IPS DF 19.7 (cell line): ENCODE measurements at places on chromosomes 7 and 10.
A peak's percentile ranks its signal among the peaks of the same experiment; 100 is the strongest.

- DNase-seq: no peak
These were observed 117.1 kb downstream of the EBF3 start for GRCh38 chr10:129846991-129847391.

DNA sequence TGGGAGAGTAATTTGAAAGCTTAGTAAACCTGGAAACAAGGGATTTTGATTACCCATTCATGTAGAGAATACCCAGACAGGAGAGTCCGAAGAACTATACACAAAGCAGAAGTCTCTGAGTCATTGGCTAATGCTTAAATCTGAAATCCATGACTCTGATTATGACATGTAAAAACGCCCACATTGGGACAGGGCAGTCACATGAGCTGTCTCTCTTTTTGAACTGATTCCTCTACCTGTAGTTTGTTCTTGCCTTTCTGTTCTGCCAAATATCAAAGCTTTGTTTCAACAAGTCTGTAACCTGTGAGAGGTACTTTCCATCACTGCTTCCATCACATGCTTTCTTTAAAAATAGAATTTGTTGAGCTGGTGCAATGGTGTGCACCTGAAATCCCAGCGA is 4.3 kb upstream of the GPNMB start:
- no peak for DNase-seq

GRCh38 chr7:102192790-102193189 is 93.9 kb upstream of the SH2B2 start:
- no peak for DNase-seq

- DNase-seq: no peak
These were observed 8.5 kb downstream of the DDX56 start for GRCh38 chr7:44565097-44565794.

- no peak for DNase-seq
These were observed 121.7 kb downstream of the PRPF18 start for GRCh38 chr10:13708256-13708990.

DNA sequence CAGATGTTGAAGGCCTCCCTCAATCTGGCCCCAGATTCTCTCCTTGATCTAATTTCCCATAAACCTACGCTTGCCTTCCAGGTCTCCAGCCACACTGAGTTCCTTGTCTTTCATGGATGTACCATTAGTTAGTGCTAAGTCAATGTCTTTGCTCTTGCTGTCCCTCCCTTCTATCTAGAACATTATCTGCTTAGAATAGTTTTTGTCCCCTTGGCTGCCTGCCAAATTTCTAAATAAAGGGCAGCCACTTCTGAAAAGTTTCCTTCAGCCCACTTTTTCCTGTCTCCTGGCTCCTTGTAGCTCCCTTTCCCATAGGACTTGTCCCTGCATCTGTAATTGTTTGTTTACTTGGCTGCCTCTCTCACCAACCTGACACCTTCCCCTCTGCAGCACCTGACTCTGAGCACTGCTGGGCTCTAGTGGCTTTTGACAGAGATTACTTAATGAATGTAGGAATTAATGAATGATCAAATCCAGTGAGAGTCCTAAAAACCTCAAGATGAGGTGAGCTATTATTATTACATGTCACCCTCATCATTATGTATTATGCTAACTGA is 58.3 kb downstream of the CXCL12 start:
- DNase-seq: no peak

- no peak for DNase-seq
These were observed 10.4 kb downstream of the FKBP6 start for GRCh38 chr7:73338321-73338720.

- no peak for DNase-seq
These were observed 9.2 kb downstream of the GNA12 start for GRCh38 chr7:2834748-2835441.

DNA sequence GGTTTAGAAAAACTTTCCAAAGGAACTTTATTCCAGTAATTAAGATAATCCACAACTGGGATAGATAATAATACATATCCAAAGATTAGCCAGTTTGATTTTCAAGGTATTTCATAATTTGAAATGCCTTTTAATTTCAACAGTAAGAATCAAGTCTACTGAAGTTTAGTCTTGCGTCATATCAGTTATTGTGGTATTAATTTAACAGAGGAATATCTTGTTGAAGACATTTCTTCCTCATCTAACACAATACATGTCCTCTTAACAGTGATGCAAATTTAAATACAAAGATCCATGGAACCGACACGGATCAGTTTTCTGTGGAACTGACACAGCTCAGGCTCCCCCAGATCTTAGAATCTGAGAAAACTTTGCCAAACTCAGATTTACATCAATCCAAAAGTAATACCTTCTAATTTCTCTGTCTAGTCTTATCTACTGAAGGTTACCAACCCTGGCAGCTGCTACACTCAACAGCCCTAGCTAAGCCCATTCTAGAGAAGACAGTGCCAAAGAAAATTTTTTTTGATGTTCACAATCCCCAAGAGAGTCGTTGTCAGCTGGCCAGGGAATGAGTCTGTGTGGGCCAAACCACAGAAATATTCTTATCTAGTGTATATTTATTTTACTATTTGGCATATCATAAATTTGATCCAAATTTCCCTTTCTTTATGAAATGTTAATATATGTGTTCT is 365.2 kb upstream of the MEOX2 start:
- DNase-seq: no peak

- no peak for DNase-seq
These were observed 789.9 kb upstream of the IGFBP3 start for GRCh38 chr7:46710927-46711326.

DNA sequence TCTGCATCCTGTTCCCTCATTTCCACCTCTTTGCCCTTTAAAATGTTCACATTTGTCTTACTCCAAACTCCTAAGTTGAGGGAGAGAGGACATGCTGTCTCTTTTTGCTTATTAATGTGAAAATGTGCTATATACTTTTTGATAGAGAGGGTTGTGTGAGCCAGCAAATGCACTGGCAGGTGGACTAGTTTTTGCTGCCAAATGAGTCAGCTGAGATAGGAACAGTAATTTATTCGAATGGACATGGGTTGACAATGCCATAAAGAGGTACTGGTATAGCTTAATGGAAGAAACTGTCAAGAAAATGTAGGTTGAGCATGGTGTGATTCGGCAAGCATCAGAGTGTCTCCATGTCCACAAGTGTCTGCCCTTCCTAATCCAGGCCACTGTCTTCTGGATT is 9.2 kb upstream of the TRUB1 start:
- DNase-seq: no peak

DNA sequence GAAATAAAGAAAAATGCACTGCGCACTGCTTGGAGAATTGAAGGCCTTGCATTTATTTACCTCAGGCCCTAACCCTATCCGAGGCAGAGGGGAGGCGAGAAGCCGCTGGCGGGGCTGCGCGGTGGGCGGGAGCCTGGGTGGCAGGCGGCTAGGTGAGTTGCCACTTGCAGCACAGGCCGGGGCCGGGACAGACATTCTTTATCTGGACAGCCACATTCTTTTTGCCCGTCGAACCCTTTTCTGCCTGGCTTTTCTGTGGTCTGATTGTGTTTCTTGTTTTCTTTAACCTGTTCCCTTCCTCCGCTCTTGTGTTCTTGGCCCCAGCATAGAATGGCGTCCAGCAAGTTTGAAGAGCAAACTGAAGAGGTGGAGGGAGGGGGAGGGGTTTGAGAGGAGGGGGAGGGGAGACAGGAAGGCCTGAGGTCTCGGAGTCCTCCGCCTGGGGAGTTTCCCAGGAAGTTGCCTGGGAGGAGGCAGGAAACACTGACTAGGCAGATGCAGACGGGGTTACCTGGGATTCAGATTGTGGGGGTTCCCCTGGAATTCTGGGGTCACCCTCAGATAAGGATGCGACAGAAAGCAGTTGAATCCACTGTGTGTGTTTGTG is 5.1 kb downstream of the SHH start:
- no peak for DNase-seq

DNA sequence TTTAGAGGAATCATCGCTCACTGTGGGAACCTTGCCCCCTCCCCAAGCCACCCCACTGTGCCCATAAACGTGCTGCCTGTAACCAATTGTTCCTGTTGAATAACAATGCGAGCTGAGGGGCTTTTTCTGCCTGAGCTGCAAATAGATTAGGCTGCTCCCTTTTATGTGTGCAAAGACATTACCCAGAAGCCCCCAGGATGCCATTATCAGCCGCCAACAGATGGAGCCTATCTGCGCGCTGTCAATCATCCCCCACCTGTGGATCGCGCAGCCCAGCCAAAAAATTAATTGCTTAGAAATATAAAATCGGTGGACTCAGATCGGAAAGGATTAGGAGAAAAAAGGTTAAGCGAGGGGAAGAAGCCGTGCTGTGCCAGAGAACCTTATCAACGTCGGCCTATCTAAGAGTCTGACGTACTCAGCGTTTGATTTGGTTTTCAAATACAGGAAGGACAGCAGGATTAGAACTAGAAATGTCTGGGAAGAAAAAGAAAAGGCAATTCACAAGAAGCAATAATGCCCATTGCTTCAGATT is 167.3 kb upstream of the MYO3A start:
- DNase-seq: peak; percentile 92

DNA sequence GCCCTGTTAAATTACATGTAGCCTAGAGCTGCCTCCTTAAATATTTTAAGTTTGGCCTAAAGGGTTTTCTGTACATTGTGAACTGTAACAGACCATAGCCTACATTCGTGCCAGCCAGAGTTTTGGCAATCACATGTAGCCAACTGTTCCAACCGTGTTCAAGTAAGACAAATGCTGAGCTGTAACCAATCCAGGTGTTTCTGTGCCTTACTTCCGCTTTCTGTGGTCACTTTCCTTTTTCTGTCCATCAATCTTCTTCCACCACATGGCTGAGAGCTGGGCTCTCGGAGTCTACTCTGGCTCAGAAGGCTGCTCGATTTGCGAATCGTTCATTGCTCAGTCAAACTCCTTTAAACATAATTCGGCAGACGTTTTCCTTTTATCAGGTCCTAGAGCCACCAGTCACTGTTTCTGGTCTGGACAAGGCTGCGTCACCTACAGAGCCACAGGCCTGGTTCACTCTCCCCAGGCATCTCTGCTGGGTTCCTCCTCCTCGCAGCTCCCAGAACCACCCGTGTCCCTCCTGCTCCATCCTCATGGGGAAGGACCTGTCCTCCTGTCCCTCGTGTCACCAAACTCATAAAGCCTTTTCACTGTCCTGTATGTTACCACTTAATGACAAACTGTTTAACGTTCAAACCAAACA is 158.0 kb upstream of the RHEB start:
- no peak for DNase-seq

DNA sequence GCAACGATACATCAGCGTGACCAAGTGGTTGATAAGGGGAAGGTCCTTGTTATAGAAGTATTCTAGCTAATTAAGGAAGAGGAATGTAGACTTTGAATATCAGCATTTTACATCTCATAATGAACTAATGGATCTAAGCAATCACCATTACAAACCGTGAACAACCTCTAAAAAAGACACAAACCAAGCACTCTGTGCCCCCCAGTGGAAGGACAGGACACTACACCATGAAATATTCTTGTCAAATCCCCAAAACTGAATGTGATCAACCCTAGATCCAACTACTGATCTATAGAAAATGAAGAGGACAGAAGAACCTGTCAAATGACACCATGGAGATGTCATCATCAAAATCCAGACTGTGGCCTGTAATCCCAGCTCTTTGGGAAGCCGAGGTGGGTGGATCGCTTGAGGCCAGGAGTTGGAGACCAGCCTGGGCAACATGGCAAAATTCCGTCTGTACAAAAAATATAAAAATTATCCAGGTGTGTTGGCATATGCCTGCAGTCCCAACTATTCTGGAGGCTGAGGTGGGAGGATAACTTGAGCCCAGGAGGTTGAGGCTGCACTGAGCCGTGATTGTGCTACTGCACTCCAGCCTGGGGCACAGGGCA is 111.3 kb upstream of the CARD11 start:
- no peak for DNase-seq

DNA sequence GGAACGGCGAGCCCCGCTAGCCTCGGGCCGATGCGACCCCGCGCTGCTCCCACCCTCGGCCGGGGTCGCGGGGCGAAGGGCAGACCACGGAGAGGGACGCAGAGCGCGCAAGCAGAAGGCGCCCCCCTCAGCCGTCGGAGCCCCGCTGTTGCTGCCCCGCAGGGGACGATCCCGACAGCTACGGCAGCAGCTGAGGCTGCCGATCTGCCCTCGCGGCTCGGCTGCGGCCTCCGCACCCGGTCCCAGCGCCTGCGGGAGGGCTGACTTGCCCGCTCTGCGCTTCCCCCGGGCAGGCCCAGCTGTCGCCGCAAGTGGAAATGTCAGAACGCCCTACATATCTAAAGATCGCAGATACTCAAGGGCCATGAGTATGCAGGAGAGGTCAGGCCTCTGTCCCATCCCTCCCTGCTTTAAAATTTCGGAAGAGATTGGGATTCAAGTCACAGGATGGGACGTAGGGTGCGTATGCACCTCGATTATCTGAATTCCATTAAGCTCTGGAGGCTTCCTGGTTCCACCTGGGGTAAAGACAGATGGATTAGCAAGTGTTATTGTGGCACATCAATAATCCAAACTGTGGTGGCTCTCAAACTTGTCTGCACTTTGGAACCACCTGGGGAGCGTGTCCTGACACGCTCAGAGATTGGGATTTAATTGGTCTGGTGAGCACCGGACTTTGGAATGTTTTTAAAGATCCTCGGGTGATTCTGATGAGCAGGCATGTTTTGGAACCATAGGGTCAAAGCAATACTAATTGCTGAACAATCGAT is at the start of gene CRPPA:
CRPPA (minus strand) TSS at position 206 of the 770 bp plus-strand sequence. CDS start 216 bp downstream, outside the sequence.
- DNase-seq: no peak

DNA sequence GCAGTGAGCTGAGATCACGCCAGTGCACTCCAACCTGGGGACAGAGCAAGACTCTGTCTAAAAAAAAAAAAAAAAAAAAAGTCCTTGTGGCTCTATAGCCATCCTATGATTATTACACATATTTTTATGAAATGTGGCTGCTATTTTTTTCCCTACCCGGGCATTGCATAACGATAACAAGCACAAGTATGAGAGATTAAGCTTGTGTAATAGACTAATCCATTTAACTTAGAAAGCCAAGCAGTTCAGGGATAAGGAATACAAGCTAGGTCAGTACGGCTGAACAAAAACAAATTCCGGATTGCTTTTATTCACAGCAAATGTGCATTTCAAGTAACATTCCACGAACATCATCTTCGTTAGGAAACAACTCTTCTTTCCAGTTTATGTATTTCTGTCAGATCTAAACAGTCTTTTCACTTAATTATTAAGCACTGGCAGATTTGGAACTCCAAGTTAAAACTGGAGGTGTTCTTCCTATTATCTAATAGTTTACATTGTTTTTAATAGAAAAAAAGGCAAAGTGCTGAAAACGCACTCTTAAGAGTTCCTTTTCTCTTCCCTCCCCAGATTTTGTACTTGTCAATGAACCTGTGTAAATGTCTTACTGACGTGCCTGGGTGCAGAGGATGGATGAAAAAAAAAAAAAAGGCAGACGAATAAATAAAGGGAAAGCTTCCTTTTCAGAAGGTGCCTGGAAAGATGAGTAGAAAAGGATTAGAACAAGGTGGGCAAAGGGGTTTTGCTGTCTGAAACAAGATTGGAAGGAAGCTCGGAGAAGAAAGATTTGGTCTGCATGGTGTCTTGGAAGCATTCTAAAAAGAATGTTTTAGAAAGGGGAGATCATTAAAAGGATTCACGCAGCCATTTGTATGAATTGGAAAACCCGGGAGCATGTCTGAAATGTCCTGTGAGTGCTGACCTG is 81.1 kb downstream of the PRTFDC1 start:
- DNase-seq: no peak

- DNase-seq: no peak
These were observed 11.4 kb downstream of the SEC31B start for GRCh38 chr10:100508266-100508665.

- peak; percentile 85 for DNase-seq
These were observed 64.3 kb downstream of the MYL10 start for GRCh38 chr7:101564778-101565211.

GRCh38 chr10:661597-662222 is 27.8 kb downstream of the DIP2C start:
- DNase-seq: no peak
